ENCODE measurements at places on chromosomes 1 and 21. TPM values are rescaled to one million over a fixed set of nuclear protein-coding genes. Genes with fewer than 3 reads are reported as not detected.

Gene OR2L8
- total RNA-seq: not detected

Gene TCHH
- total RNA-seq: 0.86 TPM

Gene UTS2
- not detected for total RNA-seq

Gene CYP4B1
- total RNA-seq: not detected

Gene KRTAP21-1
- total RNA-seq: not detected

Gene FAM72A
- 8.8 TPM for total RNA-seq

DNA sequence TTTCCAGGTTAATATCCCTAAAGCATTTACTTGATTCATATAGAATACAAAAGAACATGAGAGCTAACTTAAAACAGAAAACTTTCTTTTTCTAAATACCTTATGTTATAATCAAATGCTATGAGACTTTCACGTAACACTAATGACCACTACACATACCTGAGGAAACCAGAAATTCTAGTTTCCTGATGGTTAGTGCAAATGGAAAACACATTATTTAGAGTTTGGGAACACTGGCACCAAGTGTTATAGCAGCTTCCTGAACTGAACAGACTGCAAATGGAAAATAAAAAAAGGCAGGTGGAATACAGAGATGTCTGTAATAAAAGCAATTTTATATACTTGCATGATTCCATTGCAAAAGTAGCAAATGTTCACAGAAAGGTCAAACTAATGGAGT, 15.5 kb downstream of the PAXBP1 start:
- no peak overlapping the region for H3K27ac ChIP-seq
- DNase-seq: no peak
- H3K4me3 ChIP-seq: no peak overlapping the region
- no peaks in the 10 kb centered on the region for H3K4me1 ChIP-seq

DNA sequence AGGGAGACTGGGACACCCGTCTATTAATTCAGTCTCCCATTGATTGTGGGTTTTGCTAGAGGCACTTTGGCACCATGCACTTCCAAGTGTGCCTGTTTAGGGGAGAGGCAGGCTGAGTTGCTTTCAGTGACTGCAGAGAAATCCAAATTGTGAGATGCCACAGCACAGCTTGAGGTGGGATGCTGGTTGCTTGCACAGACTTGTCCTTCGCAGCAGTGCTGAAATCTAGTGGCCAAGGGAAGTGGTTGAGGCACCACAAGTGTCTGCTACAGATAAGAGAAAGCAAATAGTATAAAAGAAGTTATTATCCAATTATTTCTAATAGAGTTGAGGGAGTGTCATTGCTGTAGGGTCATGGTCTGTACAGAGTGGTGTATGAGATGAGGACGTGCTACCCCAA, 40.0 kb upstream of the APP start:
- DNase-seq: no peak
- H3K27ac ChIP-seq: no peak overlapping the region
- H3K27me3 ChIP-seq: no peaks in the 10 kb centered on the region
- H3K36me3 ChIP-seq: no peaks in the 10 kb centered on the region
- H3K4me3 ChIP-seq: no peak overlapping the region

- no peak overlapping the region for H3K4me3 ChIP-seq
- no peaks in the 10 kb centered on the region for H3K36me3 ChIP-seq
- H3K4me1 ChIP-seq: peaks cover 8% of the 10 kb centered on the region
- no peaks in the 10 kb centered on the region for H3K27me3 ChIP-seq
Observed at GRCh38 chr1:93766451-93766850, 84.8 kb upstream of the BCAR3 start.

- no peaks in the 10 kb centered on the region for H3K36me3 ChIP-seq
- peaks cover 21% of the 10 kb centered on the region for H3K4me1 ChIP-seq
- H3K27me3 ChIP-seq: no peaks in the 10 kb centered on the region
Observed at GRCh38 chr1:17201201-17202021, 3.5 kb upstream of the PADI1 start.

DNA sequence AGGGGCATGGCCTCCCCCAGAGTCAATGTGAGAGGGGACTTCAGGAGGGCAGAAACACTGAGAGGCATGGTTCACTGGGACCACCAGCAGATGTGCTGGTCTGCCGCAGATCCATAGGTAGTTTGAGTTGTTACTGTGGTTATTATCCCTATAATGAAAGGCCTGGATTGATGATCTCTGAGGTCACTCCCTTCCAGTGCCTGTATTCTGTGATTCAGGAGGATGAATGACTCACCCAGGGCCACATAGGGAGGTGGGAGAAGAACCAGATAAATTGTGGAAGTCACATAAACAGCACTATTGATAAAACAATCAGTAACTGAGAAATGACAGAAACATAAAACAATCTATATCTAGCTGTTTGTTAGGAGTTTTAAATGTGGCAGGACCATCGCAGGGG, 22.7 kb upstream of the ACTL8 start:
- H3K36me3 ChIP-seq: no peaks in the 10 kb centered on the region
- H3K4me1 ChIP-seq: peaks cover 3% of the 10 kb centered on the region
- H3K27me3 ChIP-seq: no peaks in the 10 kb centered on the region
- peak; percentile 73 for DNase-seq

DNA sequence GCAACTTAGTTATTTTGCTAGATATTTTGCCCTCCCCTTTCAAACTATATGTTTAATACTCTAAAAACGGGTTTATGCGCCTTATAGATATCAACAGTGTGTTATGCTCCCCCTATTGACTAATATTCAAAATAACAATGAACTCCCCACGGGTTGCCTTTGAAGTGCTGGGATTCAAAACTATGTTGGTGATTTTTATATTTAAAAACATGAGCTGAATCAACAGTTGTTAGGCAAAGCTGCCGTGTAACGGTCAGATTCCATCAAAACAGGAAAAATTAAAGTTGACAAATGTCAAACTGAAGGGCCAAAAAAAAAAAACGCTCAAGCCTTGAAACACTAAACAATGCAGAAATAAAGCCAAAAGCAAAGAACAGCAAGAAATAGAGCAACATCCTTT, 2.5 kb downstream of the TGFBR3 start:
- H3K4me3 ChIP-seq: no peak overlapping the region
- peaks cover 4% of the 10 kb centered on the region for H3K27me3 ChIP-seq
- peaks cover 8% of the 10 kb centered on the region for H3K4me1 ChIP-seq
- no peaks in the 10 kb centered on the region for H3K36me3 ChIP-seq

DNA sequence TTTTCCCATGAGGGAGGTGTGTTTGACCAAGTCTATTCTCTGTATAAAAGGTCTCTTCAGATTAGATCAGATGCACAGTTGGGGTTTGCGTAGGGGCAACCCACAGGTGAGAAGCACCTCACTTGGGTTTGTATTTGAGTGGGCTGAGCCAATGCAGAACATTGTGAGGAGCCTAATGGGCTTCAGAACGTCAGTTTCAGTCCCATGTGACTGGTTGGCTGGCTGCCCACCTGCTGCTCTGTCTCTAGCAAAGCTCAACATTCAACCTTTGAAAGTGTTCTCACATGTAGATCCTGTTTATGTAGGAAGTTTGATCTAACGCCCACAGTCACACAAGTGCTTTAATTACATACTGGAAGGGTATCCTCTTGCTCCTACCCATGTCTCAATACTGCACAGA, 105.5 kb downstream of the FASLG start:
- H3K4me1 ChIP-seq: peaks cover 4% of the 10 kb centered on the region
- H3K4me3 ChIP-seq: no peak overlapping the region
- no peaks in the 10 kb centered on the region for H3K36me3 ChIP-seq
- no peak for DNase-seq
- H3K27ac ChIP-seq: no peak overlapping the region
- no peaks in the 10 kb centered on the region for H3K27me3 ChIP-seq

DNA sequence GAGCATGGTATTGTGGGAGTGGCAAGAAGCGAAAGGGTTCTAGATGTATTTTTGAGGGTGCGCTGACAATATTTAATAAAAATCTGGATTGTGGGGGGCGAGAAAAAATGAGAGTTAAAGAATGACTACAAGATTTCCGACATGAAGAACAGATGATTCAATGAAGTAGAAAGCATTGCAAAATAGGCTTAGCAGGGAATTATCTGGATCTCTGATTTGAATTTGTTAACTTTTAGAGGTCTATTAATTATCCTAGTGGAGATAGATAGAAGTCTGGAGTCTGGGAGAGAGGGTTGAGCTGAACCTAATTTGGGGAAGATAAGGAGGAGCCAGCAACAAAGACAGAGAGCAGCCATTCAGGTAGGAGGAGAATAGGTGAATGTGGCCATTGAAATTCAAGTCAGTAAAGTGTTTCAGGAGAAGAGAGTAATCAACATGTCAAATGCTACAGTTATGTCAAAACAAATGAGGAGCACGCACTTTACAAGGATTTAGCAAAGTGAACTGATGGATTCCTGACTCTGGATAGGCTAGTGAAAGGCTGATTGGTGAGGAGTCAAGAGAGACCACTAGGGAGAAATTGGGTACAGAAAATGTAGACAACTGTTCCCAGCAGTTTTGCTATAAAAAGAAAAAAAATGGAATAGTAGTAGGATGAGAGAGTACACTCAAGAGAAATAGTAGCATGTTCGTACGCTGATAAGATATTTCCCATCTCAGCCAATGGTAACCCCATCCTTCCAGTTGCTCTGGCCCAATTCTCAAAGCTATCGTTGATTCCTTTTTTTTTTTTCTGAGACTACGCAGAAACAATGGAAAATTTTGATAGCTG, 393.2 kb upstream of the CXADR start:
- H3K4me1 ChIP-seq: no peaks in the 10 kb centered on the region
- H3K27me3 ChIP-seq: no peaks in the 10 kb centered on the region
- no peak overlapping the region for H3K4me3 ChIP-seq
- no peaks in the 10 kb centered on the region for H3K36me3 ChIP-seq
- H3K27ac ChIP-seq: no peak overlapping the region

GRCh38 chr1:145891587-145892485, 6.2 kb upstream of the ANKRD35 start:
- peaks cover 24% of the 10 kb centered on the region for H3K4me1 ChIP-seq
- H3K27ac ChIP-seq: peak overlapping the region; percentile 86
- peak overlapping the region; percentile 11 for H3K4me3 ChIP-seq
- H3K36me3 ChIP-seq: no peaks in the 10 kb centered on the region
- no peaks in the 10 kb centered on the region for H3K27me3 ChIP-seq

- DNase-seq: peak; percentile 93
- H3K4me1 ChIP-seq: peaks cover 16% of the 10 kb centered on the region
- peak overlapping the region; percentile 51 for H3K27ac ChIP-seq
- no peaks in the 10 kb centered on the region for H3K27me3 ChIP-seq
Observed at GRCh38 chr1:214983126-214983869, 99.2 kb upstream of the KCNK2 start.

GRCh38 chr1:54223441-54224202, 23.7 kb downstream of the MRPL37 start:
- H3K27ac ChIP-seq: no peak overlapping the region
- H3K4me1 ChIP-seq: peaks cover 20% of the 10 kb centered on the region
- H3K4me3 ChIP-seq: no peak overlapping the region
- no peaks in the 10 kb centered on the region for H3K27me3 ChIP-seq
- H3K36me3 ChIP-seq: no peaks in the 10 kb centered on the region

- H3K4me1 ChIP-seq: peaks cover 31% of the 10 kb centered on the region
- DNase-seq: no peak
- peaks cover 18% of the 10 kb centered on the region for H3K36me3 ChIP-seq
- no peaks in the 10 kb centered on the region for H3K27me3 ChIP-seq
- H3K4me3 ChIP-seq: no peak overlapping the region
Observed at GRCh38 chr1:149929856-149930255, 2.3 kb upstream of the SF3B4 start.

DNA sequence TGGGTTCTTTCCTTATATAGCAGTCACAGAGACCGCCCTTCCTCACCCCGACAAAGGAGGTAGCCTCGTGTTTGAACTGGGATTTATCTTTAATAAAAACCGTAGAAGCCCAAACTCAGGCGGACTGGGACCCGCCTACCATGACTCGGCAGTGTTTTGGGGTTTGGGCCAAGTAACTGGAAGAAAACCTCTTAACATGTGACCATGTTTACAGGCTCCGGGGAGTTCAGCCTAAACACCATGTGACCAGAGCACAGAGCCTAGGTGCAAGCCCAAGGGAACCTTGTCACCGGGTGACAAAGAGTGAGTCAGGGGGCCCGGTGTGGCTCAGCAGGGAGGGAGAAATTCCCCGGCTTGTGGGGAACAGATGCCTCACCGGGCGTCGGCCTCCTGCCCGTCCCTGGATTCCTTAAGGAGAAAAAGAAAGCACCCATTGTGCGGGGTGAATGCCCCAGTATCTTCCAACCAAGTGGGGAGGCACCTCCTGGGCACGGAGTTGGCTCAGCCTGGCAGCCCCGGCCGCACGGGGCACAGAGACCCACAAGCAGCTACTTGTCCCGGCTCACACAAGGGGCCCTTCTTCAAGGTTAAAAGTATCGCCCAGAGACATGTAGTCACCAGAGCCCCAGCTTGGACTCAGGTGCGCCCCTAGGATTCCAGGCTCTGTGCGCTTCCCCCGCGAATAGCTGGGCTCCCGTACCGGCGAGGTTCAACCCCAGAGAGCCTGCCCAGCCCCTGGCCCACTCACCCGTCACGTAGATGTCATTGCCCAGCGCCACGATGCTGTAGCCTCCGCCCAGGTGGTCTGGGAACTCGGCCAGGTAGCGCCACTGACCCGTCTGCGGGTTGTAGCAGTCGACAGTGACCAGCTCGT, 1.4 kb downstream of the KLHL21 start:
- peaks cover 6% of the 10 kb centered on the region for H3K36me3 ChIP-seq
- peak; percentile 88 for DNase-seq
- no peaks in the 10 kb centered on the region for H3K27me3 ChIP-seq
- peak overlapping the region; percentile 77 for H3K4me3 ChIP-seq
- H3K27ac ChIP-seq: peak overlapping the region; percentile 95

DNA sequence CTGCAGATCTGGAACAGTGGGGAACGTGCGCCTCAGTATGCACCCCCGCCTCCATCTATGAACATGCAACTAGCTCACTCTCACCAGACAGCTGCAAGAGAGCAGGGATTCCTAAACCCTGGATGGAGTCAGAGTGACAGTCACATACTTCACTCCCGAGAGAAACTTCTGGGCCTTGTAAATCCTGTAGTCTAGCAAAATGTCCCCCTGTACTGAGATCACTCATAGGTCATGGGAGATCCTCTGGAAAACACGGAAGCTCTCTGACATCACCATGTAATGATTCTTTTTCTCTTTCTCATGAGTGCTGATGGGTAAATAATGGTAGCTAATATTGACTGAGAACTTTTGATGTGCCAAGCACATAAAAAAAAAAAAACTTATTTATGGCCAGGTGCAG, 23.4 kb upstream of the TARDBP start:
- peaks cover 19% of the 10 kb centered on the region for H3K27me3 ChIP-seq
- DNase-seq: no peak
- no peaks in the 10 kb centered on the region for H3K4me1 ChIP-seq
- H3K36me3 ChIP-seq: no peaks in the 10 kb centered on the region
- H3K4me3 ChIP-seq: no peak overlapping the region

- no peaks in the 10 kb centered on the region for H3K36me3 ChIP-seq
- H3K27me3 ChIP-seq: no peaks in the 10 kb centered on the region
- H3K4me3 ChIP-seq: no peak overlapping the region
- H3K4me1 ChIP-seq: no peaks in the 10 kb centered on the region
Observed at GRCh38 chr1:103348136-103348535, 177.4 kb upstream of the RNPC3 start.

- no peak overlapping the region for H3K27ac ChIP-seq
- H3K36me3 ChIP-seq: no peaks in the 10 kb centered on the region
- no peaks in the 10 kb centered on the region for H3K27me3 ChIP-seq
- H3K4me3 ChIP-seq: no peak overlapping the region
Observed at GRCh38 chr1:6334261-6334993, 59.1 kb downstream of the ACOT7 start.

DNA sequence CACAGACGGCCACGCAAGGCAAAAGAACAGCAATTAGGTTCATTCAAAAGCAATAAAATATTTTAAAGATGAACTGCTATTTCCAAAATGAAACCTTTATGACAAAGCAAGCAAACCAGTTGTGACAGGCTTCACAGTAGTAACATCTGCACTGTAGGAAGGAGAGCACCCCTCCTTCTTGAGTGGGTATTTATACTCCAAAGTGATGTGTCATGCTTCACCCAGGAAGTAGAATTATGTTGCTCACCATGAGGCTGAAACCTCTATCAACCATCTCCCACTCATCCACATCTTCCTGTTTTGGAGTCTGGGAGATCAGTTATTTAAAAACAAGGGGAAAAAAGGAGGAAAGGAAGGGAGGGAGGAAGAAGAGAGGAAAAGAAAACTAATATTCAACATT, 885 bp downstream of the OR2T10 start:
- no peaks in the 10 kb centered on the region for H3K27me3 ChIP-seq
- no peak overlapping the region for H3K4me3 ChIP-seq
- H3K4me1 ChIP-seq: no peaks in the 10 kb centered on the region
- no peak overlapping the region for H3K27ac ChIP-seq

Data from astrocyte (in vitro differentiated cells and primary cell).